AG04449 (cell line): ENCODE measurements at places on chromosomes 3 and 15.

GRCh38 chr3:28294667-28295413 is 53.4 kb downstream of the CMC1 start:
- no peak for DNase-seq

GRCh38 chr15:43317566-43318184 is 12.7 kb downstream of the LCMT2 start:
- no peak for DNase-seq

DNA sequence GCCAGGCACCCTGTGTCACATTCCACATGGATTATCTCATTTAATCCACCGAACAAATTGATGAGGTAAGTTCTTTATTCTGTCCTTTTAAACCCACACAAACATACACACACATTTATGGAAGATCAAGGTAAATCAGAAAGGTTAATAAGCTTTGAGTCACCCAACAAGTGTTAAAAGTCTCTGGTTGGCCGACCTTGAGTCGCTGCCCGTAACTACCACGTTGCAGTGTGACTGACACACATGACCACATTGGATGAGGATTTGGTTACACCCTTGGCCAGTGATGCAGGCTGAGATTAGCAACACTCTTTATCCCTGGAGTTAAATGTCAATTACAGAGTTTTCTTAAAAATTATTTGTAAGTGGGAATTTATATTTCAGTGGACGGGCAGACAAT is 19.2 kb downstream of the FOXP1 start:
- DNase-seq = no peak

GRCh38 chr15:75895731-75896130 is 7.9 kb upstream of the FBXO22 start:
- no peak for DNase-seq

GRCh38 chr15:33330931-33331330 is 20.2 kb downstream of the RYR3 start:
- DNase-seq = no peak

DNA sequence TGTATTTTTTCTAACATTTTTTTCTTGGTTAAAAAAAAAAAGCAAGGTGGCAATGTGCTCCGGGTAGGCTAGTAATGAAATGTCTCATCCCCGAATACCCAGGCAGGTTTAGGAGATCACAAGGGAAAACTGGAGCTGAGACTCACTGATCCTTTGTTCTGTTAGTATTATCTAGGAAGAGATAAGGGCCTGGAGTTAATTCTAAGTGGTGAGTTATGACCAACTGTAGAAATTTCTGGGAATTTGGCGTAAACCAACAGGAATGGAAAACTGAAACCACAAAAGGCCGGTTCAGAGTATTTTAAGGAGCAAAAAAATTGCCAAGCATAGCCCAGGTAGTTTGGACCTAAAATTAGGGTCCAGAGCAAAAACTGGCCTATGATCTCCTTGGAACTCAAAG is 12.4 kb downstream of the PPM1M start:
- no peak for DNase-seq

GRCh38 chr3:131393868-131394267 is 12.3 kb downstream of the NUDT16 start:
- no peak for DNase-seq

DNA sequence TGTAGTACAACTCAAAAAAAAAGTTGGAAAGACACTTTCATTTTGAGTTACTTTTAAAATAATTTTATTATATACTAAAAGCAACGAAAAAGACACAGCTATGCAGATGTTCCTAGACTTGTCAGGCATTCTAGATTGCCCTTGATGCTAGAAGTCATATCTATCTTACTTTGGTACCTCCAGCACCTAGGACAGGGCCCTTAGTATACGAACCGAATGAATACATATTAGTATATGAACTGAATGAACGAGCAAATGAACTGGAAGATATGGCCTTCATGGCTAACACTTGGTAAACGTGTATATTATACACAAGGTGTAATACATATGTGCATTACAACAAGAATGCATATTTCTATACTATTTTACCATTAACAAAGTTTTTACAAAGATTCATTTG is 24.1 kb downstream of the ATP13A5 start:
- no peak for DNase-seq

DNA sequence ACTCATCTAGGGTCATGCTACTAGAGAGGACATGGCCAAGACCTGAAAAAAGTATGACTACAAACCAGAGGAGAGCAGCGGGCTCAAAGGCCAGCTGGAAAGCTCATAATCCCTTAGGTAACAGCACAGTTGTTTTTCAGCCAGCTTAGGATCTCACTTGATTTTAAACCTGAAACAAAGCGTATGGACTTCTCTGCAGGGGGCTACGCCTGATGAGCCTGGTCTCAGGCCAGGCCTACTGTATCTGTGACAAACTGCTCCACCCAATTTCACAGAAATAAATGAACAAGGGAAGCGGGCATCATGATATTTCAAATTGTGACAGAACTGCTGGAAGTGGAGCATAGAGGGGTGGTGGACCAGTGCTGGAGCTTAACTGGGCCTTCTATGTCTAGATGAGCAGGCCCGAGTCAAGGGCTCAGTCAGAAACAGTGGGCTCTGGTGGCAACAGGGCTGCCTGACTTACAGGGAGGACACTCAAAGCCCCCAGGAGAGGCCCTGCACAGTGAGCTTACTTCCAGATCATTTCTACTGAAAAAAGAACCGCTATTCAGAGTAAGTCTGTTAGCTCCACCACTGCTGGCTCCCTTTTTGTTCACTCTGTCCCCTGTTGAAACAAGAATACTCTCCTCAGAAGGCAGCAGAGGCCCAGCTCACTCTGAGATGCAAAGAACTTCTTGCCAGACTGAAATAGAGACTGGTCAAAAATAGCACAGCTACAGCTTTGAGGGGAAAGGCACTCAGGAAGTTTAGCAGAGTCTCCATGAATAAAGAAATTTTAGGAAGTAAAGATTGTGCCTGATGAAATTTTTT is 47.0 kb downstream of the LRIG1 start:
- DNase-seq = no peak

GRCh38 chr15:70156671-70157271 is 59.1 kb upstream of the TLE3 start:
- no peak for DNase-seq

- DNase-seq = no peak
Observed at GRCh38 chr15:99992611-99993231, 259.5 kb upstream of the LYSMD4 start.

- DNase-seq = no peak
Observed at GRCh38 chr3:148343416-148343815, 354.3 kb upstream of the AGTR1 start.

DNA sequence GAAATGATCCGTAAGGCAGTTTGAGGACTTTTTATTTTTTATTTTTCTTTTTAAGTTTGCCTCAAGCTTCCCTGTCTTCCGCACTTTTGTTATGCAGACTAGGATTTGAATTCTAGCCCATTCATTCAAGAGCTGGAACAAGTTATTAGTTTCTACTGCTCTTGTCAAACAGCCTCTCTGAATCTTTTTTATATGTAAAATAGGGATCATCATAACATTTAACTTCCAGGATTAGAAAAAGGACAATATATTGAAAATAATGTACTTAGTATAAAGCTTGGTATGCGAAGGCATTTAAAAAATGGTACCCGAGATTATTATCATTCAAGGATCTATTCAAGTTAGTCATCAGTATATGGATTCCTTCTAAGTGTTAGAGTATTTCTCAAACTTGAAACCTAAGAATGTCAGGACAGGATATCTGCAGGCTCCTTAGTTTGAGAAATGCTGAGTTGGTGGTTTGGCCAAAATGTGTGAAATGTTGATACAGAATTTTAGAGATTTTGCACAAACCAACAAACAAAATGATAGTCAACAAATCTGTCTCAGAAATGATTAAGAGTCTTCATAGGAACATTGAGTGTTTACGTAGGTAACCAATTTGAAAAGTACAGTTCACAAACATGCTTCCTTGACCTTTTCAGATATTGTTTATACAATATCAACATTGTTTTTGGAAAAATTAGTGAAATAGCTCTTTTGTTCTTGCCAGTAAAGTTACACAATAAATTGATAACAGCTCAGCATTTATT is 40.5 kb upstream of the IGSF10 start:
- DNase-seq = peak; percentile 10

- no peak for DNase-seq
Observed at GRCh38 chr15:35834216-35834830, 288.4 kb upstream of the DPH6 start.

- no peak for DNase-seq
Observed at GRCh38 chr3:109025896-109026295, 72.2 kb upstream of the GUCA1C start.

- DNase-seq = no peak
Observed at GRCh38 chr3:197256104-197256503, 42.3 kb downstream of the DLG1 start.

DNA sequence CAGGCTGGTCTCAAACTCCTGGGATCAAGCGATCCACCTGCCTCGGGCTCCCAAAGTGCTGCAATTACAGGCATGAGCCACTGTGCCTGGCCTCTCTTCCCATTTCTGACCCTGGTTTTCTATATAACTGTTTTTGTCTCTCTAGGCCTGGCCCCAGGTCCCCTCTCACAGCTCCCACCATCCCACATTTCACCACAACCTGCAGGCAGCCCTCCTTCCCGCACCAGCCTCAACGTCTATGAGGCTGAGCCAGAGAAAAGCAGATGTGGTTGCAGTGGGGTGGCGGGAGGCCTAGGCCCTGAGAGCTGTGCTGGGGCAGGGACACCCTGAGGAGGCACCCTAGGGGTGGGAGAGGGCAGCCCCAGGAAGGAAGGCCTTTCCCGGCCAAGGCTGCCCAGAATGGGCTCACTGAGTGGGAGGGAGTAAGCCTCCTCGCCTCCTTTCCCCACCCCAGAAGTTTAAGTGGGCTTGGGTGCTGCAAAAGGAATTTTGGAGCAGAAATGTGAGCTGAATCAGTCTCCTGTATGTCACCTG is 99.7 kb downstream of the LSM3 start:
- no peak for DNase-seq

- DNase-seq = no peak
Observed at GRCh38 chr3:64972793-64973192, 285.0 kb upstream of the ADAMTS9 start.

DNA sequence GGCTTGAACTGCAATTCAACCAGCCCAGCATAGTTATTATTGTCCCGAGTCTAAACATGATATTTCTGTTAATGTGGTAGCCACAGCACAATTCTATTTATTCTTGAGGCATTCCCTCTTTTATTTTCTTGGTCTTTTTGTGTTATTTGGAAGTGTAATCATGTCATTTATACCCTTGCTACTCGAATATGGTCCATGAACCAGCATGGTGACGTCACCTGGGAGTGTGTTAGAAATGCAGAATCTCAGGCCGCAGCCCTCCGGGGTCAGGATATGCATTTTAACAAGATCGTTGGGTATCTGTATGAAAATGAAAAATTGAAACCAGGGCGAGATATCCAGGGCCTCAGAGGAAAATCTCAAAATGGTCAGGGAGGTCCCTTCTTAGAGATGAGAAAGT is 165.0 kb upstream of the CTDSPL start:
- no peak for DNase-seq

- DNase-seq = no peak
Observed at GRCh38 chr15:82810061-82810889, 847 bp downstream of the WHAMM start.

DNA sequence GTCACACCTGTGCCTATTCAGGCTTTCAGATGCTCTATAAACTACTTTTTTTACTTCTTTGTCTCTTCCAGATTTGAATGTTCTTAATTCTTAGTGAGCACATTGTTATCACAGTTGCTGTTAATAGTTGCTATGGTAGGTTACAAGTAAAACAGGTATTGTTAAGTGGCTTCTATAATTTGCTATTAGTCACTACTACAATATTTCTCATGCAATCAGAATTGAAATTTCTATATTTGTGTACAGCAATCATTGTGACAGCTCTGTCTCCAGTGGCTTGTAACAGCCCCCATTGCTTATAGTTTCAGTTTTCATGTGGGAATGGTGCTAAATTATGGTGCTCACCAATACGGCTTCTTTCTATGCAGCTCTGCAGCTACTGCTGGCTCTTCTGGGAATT is 318.4 kb upstream of the GOLIM4 start:
- DNase-seq = no peak

- DNase-seq = no peak
Observed at GRCh38 chr15:68933001-68933400, 2.7 kb downstream of the SPESP1 start.

- peak; percentile 16 for DNase-seq
Observed at GRCh38 chr15:41022487-41023090, 69.3 kb downstream of the CHAC1 start.

- no peak for DNase-seq
Observed at GRCh38 chr15:34359416-34359815, 7.6 kb downstream of the LPCAT4 start.

GRCh38 chr15:99114511-99115299 is 9.8 kb downstream of the SYNM start:
- no peak for DNase-seq

DNA sequence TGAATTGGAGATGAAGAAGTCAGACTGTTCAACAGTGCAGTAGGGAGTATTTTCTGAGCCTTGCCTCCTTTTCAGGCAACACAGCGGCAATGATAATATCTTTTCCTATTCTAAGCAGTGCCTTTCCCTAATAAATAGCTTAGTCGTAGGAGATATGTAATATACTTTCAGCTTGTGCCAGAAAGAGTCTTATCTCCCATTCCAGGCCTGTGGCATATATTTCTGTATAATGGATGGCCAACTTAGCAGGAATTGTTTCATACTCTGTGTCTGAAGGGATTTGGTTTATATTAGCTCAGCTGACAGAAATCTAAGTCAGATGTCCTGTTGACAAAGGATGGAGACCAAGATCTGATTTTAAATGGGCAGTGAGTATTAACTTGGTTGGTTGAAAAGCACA is 397.1 kb downstream of the CACNA2D3 start:
- DNase-seq = no peak

- no peak for DNase-seq
Observed at GRCh38 chr3:38140326-38141172, 2.1 kb downstream of the MYD88 start.

DNA sequence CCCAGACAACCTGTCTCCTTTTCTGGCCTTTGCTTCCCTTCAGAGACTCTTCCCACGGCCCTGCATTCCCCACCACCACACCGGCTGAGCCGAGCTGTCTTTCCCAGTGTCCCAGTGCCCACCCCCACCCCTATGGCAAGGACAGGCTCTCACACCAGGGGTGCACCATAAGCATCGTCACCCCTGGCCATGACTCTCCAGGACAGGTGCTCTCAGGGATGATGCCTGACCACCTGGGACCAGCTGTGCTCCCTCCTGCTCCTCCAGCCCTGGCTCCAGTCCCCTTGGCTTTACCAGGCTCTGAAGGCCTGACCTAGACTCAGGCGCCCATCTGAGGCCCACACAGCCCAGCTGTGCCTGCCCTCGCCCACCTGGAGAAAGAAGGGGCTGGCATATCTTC is 17.6 kb upstream of the SEMA3F start:
- DNase-seq = no peak

DNA sequence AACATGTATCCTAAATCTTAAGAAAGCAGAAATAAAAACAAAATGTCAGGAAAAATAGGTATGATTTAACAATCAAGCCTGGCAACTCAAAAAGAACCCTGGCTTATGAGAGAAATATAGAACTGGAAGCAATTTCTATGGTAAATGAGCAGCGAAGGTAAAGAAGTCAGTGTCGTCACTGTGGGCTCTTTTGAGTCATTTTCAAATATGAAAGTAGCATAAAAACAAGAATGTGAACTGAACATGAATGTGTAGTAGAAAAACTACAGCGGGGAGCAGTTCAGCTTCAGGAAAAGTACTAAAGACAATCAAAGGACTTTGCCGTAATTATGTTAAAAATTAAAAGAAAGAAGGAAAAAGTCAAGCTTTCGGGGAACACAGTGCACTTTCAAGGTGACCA is 17.5 kb downstream of the LSG1 start:
- DNase-seq = no peak

- no peak for DNase-seq
Observed at GRCh38 chr3:72144773-72145505, 360.0 kb upstream of the PROK2 start.

- DNase-seq = no peak
Observed at GRCh38 chr15:70583006-70583405, 180.4 kb downstream of the UACA start.
